ENCODE measurements at places on chromosomes 5 and 9. TPM values are rescaled to one million over a fixed set of nuclear protein-coding genes. Genes with fewer than 3 reads are reported as not detected.

The CXCL14 gene
- total RNA-seq, result 2.2 TPM

The MARCHF3 gene
- total RNA-seq, result 5.7 TPM

The TLX3 gene
- total RNA-seq, result not detected

DNA sequence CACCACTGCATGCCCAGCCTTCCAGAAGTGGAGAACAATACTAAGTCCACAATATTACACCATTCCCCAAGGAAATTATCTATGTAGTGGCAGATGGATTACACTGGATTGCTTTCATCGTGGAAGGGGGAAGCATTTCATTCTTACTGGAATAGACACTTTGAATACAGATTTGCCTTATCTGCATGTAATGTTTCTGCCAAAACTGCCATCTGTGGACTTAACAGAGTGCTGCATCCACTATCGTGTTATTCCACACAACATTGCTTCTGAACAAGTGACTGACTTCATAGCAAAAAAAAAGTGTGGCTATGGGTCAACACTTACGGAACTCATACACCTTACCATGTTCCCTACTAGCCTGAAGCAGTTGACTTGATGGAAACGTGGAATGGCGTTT is 536.9 kb downstream of the BRINP1 start:
- no peak overlapping the region for H3K4me3 ChIP-seq
- H3K4me1 ChIP-seq, result no peaks in the 10 kb centered on the region

GRCh38 chr9:122819326-122819725 is 9.1 kb downstream of the PDCL start:
- H3K27me3 ChIP-seq, result no peaks in the 10 kb centered on the region
- H3K36me3 ChIP-seq, result peaks cover 4% of the 10 kb centered on the region
- H3K27ac ChIP-seq, result no peak overlapping the region
- no peak for DNase-seq

DNA sequence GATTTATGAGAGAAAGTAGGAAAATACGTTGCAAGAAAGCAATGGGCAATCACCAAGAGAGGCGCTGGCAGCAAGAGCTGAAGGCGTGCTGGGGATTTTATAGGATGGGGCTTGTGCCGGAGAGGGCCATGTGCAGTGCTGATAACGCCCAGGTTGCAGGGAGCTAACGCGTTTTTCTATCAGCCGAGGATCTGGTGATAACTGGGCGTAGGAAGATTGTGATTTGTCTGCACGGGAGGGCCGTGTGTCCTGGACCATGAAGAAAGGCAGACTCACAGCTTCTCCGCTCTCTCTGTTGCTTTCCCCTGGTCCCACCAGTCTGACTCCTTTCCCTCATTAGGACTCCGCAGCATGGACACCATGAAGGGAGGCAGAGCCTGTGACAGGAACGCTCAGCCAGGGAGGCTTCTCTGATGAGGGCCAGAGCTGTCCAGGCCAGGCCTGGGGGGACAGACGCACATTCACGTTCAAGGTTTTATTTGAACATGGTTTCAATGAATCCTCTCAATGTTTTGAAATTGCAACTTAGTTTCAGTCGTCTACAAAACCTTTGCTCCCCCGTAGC is 11.9 kb upstream of the CACNA1B start:
- no peaks in the 10 kb centered on the region for H3K36me3 ChIP-seq
- no peaks in the 10 kb centered on the region for H3K27me3 ChIP-seq
- no peak overlapping the region for H3K27ac ChIP-seq
- DNase-seq, result no peak
- H3K4me3 ChIP-seq, result no peak overlapping the region
- no peaks in the 10 kb centered on the region for H3K4me1 ChIP-seq

DNA sequence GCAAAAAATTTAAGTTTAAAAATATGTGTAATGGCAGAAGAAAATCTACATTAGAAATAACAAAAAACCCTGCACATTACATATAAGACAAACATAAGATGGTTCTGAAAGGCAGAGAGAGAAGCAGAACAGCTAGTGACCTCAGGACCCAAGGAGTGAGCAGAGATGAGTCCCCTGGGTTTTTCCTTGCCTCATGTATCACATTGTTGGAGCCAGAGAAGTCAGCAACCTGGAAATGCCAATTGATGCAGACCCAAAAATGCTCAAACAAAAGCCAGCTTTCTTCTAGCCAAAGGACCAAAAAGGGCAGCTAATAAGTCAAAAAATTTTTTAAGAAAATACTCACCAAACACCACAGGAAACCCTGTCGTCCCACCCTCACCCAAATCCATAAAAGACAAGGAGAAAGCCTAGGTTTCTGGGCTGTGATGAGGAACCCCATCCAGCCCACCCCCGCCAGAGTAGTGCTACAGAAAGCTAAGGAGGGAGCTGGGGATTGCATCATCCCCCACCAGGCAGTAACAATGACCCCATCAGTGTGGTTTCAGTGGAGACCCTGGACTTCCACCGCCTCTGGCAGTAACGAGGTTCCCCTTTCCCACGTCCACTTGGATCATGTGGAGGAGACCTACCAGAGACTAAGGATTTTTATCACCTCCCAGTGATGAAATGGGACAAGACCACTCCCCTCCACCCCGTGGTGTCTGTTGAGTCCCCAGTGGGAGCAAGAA is 17.6 kb downstream of the DENND1A start:
- no peaks in the 10 kb centered on the region for H3K36me3 ChIP-seq
- no peak overlapping the region for H3K4me3 ChIP-seq
- H3K27ac ChIP-seq, result no peak overlapping the region
- no peaks in the 10 kb centered on the region for H3K27me3 ChIP-seq
- no peak for DNase-seq

DNA sequence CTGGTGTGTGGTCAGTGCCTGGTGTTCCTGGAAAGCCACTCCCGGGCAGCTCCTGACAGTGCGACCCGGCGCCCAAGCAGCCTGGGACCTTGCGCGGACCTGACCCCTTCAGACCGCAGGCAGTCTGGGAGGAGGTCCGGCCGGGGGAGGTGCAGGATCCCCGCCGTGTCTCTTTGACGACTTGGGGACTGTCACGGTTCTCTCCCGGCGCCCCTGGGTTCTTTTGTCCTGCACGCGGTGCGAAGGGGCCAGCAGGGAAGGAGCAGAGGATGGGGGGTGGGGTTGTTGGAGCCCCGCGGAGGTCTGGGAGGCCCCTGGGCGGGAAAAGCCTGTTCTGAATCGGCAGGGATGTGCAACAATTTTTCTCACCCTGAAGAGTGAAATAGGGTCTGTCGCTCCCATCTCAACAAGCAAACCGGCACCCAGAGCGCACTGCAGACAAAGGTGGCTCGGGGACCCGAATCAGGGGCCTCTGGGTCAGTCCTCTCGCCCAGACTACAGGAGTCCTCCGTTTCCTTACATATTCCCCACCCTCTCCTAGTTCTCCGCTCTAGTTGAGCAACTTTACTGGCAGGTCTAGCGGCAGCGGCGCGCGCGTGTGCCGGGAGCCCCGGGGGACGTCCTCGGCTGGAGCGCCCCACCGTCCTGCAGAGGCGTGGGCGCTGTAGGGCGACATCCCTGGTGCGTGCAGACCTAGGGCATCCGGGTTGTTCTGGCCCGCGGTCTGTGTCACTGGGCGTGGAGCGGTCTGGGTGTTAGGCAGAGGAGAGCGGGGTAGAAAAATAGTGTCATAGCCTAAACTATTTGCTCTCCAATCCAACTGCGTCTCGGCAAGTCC is 1.2 kb downstream of the VCAN start:
- H3K27ac ChIP-seq, result peak overlapping the region; percentile 72
- H3K36me3 ChIP-seq, result no peaks in the 10 kb centered on the region
- H3K27me3 ChIP-seq, result peaks cover 37% of the 10 kb centered on the region
- DNase-seq, result peak; percentile 83
- H3K4me1 ChIP-seq, result peaks cover 40% of the 10 kb centered on the region

Measured in sigmoid colon (tissue), 7 donors.